Chondrocyte (in vitro differentiated cells): ENCODE measurements at places on chromosomes 12 and 14.
A peak's percentile ranks its signal among the peaks of the same experiment; 100 is the strongest.

DNA sequence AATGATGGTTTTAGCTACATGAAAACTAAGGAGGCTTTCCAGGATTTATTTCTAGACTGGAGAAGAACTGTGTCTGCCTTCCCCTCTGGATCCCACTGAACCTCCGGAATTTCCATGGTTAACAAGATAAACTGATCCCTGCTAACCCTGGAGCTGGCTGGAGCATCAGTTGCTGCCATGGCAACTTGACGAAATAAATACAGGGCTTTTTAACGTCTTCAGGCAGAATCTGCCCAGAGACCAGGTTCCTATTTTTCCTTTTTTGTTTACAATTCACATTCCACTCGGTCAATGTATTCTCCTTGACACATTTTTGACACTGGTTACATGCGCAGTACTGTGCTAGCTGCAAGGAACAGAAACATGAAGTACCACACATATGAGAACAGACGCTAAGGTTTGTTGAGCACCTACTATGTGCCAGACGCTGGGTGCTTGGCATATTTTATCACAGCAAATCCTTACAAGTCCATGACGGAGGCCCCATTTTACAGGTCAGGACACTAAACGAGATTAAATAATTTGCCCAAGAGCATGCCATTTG lies 1.7 kb downstream of the C14orf132 start:
- peak overlapping the region; percentile 88 for H3K4me3 ChIP-seq
- H3K4me1 ChIP-seq = peaks cover 45% of the 10 kb centered on the region

DNA sequence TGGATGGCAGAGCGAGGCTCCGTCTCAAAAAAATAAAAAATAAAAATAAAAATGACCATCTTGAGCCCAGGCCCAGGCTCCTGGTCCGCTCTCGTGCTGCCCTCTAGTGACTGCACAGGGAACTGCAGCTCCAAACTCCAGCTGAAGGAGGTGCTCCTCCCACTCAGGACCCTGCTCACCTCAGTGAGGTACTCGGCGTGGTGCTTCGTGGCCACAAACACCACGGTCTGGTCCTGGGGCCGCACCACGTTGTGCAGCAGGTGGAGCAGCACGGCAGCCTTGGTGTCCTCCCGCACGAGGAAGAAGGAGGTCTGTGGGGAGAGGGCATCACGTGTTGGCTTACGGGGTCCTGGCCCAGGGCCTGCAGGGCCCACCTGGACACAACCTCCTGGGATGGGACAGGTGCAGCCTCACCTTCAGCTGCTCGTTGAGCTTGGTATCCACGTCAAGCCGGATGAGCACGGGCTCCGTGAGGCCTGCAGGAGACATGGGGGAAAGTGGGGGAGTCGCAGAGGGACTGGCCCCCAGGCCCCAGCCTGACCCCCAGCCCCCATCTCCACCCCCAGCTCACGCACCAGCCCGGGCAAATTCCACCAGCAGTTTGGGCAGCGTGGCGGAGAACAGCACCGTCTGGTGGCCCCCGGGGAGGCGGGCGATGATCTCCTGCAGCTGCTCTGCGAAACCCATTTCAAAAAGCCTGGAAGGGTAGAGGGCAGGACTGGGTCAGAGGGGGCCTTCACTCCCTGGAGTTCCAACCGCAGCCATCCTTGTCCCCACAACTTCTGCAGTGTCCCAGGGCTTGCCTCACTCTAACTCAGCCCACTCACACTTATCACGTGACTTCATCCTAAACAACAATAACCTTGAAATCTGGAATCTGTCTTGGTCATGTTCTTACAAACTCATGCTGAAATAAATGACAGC lies 10.6 kb downstream of the DDX54 start:
- peaks cover 56% of the 10 kb centered on the region for H3K36me3 ChIP-seq
- H3K4me3 ChIP-seq = no peak overlapping the region
- H3K27ac ChIP-seq = peak overlapping the region; percentile 29
- DNase-seq = no peak
- no peaks in the 10 kb centered on the region for H3K27me3 ChIP-seq

DNA sequence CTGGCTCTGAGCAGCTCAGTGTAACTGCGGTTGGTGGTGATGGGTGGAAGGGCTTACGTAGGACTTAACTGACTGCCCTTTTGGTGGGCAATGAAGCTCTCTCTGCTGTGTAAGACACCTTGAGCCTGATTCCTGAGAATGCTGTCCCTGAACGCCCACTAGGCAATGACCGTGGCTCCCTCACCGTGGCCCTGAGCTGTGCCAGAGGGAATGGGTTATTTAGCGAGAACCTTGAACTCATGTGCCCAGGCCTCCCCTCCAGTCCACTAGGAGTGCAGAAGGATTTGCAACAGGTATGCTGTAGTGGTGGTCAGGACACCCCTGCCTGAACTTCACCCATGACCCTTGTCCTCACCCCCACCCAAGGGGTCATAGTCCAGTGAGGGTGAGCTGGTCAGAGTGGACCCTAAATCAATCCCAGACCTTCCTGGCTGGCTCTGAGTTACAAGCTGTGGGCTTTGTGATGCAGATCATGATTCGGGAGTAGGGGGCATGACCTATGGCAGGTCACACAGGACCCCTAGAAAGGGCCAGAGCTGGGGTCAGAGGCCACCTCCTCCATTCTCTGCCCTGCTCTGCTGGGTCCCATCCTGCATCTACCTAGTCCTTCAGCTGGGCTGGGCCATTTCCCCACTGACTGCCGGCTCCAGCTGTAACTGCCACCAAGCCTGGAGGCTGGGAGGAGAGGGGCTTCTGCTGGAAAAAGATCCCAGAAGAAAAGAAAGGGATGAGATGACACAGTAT lies 14.5 kb upstream of the ANKRD33 start:
- peak; percentile 34 for DNase-seq
- no peaks in the 10 kb centered on the region for H3K36me3 ChIP-seq
- H3K4me1 ChIP-seq = peaks cover 7% of the 10 kb centered on the region
- H3K27me3 ChIP-seq = peaks cover 8% of the 10 kb centered on the region
- H3K27ac ChIP-seq = no peak overlapping the region
- no peak overlapping the region for H3K4me3 ChIP-seq

DNA sequence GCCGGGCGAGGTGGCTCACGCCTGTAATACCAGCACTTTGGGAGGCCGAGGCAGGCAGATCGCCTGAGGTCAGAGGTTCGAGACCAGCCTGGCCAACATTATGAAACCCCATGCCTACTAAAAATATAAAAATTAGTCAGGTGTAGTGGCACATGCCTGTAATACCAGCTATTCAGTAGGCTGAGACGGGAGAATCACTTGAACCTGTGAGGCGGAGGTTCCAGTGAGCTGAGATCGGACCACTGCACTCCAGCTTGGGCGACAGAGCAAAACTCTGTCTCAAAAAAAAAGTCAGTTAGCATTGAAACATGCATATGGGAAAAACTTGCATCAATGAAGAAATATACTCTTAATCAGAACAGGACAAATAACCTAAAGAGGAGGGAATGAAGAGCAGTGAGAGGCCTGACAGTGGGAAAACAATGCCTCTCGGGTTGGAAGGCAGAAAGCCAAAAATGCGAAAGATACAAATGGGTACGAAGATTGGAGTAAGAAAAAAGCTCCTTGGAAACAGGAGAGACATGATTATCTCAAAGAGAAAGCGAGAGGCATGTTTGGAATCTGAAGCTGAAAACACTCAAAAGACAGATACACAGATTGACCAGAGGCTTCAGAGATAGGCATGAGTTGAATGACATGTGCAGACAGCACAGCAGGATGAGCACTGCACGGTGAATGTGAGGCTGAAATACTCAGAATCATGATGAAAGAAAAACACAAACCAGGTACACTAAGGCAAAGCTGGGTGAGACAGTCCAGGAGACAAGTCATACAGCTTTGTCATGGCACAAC lies 30.6 kb downstream of the RESF1 start:
- DNase-seq = no peak
- no peaks in the 10 kb centered on the region for H3K27me3 ChIP-seq
- H3K36me3 ChIP-seq = peaks cover 7% of the 10 kb centered on the region
- H3K4me1 ChIP-seq = peaks cover 17% of the 10 kb centered on the region
- H3K27ac ChIP-seq = no peak overlapping the region
- H3K4me3 ChIP-seq = no peak overlapping the region

- DNase-seq = peak; percentile 63
- no peak overlapping the region for H3K4me3 ChIP-seq
- H3K27ac ChIP-seq = no peak overlapping the region
- H3K36me3 ChIP-seq = no peaks in the 10 kb centered on the region
- no peaks in the 10 kb centered on the region for H3K4me1 ChIP-seq
Measured at GRCh38 chr12:34401659-34402227, 379.4 kb downstream of the ALG10 start.

- H3K4me1 ChIP-seq = peaks cover 34% of the 10 kb centered on the region
- H3K4me3 ChIP-seq = no peak overlapping the region
- no peak overlapping the region for H3K27ac ChIP-seq
Measured at GRCh38 chr12:121574025-121574424, 6.8 kb downstream of the KDM2B start.

GRCh38 chr12:124655698-124656516 lies 88.5 kb upstream of the NCOR2 start:
- peaks cover 45% of the 10 kb centered on the region for H3K4me1 ChIP-seq
- no peak for DNase-seq
- peak overlapping the region; percentile 86 for H3K27ac ChIP-seq

DNA sequence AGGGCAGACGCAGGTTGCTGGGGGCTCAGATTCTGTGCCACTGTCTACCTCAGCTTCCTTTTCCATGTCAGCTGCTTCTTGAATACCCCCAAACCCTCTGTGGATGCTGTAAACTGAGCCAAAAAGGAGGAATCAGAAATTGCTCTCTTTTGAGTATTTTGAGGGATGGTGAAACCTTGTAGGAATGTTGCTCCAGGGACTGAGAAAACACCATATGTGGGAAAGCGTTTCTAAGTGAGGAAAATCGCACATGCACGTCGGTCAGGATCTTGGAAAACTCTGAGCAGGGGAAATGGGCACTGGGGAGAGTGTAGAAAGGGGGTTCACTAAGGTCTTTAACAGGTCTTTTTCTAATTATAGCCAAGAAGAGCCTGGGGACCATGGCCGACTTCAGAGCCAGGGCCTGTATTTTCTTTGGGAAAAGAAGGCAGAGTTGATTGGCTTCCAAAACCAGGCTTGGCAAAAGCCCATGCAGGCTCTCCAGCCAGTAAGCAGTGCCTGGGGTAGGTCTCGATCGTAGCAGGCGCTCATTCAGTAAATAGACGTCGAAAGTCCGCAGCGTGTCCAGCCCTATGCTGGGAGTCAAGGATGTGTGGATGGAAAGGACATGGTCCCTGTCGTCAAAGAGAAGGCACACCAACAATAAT lies 58.0 kb downstream of the NTF3 start:
- peaks cover 3% of the 10 kb centered on the region for H3K36me3 ChIP-seq
- no peaks in the 10 kb centered on the region for H3K27me3 ChIP-seq
- DNase-seq = no peak
- H3K4me3 ChIP-seq = no peak overlapping the region
- H3K27ac ChIP-seq = peak overlapping the region; percentile 30
- H3K4me1 ChIP-seq = peaks cover 25% of the 10 kb centered on the region

DNA sequence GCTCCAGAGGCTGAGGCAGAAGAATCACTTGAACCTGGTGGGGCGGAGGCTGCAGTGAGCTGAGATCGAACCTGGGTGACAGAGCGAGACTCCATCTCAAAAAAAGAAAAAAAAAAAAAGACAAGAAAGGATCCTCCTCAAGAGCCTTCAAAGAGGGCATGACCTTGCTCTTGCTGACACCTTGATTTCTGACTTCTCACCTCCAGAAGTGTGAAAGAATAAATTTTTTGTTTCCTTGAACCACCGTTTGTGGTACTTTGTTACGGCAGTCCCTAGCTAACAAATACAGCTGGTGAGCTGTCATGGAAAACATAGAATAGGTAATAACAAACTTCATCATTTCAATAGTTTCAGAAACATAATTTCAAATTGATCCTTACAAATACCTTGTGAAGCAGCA lies 1.9 kb upstream of the ACTR10 start:
- no peak overlapping the region for H3K27ac ChIP-seq
- peaks cover 2% of the 10 kb centered on the region for H3K27me3 ChIP-seq
- no peak overlapping the region for H3K4me3 ChIP-seq
- peaks cover 25% of the 10 kb centered on the region for H3K4me1 ChIP-seq

DNA sequence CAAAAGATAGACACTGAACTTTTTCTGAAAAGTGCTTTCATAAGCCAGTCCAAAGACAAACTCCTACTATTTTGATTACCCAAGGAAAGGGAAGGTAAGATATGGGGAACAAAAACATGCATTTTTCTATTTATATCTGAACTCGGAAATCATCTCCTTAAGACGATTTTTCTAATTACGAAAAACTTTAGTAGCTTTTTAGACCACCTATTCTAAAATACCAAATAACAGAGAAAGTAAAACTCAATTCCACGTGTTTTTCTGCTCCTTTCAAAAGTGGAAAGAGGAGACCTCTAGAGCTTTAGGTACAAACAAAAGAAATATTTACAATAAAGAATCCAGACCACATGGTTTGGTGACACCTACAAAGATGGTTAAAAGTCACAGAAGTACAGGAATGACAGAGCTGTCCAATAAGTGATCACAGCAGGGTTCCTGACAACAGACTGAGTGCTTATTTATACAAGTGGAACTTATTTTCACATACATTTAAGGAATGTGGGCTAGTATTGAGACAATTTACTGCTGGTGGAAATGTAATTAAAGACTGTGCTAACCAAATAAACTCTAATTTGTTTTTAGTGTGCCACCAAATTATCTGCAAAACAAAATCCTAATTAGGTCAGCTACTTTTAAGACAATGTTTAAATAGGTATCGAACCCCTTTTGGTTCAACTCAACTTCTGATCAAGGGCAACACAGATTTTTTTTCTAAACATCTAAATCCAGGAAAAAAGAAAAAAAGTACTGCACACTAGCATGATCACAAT lies 2.4 kb downstream of the LRIG3 start:
- no peaks in the 10 kb centered on the region for H3K27me3 ChIP-seq
- peaks cover 21% of the 10 kb centered on the region for H3K36me3 ChIP-seq
- peaks cover 53% of the 10 kb centered on the region for H3K4me1 ChIP-seq
- H3K27ac ChIP-seq = peak overlapping the region; percentile 98

DNA sequence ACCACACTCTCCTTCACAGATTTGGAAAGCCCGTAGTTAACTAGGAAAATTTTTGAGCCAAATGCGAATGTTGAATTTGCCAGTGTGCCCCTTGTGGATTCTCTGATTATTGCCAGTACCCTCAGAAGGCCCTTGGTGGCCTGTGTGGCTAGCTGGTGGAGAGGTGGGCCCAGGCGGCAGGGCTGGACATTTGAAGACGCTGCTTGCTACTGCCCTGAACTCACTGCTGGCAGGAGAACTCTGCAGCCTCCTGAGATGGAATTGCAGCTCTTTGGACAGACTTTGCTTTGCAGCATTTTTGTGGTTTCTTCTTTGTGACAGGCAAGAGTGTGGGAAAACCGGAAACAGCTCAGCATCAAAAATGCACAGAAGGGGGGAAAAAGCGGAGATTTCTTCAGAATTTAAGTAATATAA lies 97.6 kb downstream of the TGFB3 start:
- peaks cover 2% of the 10 kb centered on the region for H3K36me3 ChIP-seq
- no peak overlapping the region for H3K4me3 ChIP-seq
- H3K27ac ChIP-seq = peak overlapping the region; percentile 94
- H3K4me1 ChIP-seq = peaks cover 73% of the 10 kb centered on the region

DNA sequence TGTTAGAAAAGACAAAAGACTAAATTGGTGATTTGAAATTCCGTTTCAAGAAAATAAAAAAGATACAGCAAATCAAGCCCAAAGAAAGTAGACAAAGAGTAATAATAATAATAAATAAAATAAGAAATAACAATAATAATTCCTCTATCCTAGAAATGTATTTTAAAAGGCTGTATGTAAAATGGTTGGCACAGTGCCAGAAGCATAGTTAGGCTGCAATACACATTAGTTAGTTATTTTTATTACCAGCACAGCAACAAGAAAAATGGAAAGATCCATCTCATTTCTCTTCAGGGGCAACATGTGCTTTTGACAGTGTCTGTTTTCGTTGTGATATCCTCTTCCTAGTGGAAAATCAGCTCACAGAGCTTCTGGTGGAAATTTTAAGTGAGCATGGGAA lies 174.1 kb upstream of the TMTC1 start:
- H3K36me3 ChIP-seq = no peaks in the 10 kb centered on the region
- no peak for DNase-seq
- peaks cover 12% of the 10 kb centered on the region for H3K4me1 ChIP-seq
- H3K27ac ChIP-seq = no peak overlapping the region
- no peak overlapping the region for H3K4me3 ChIP-seq
- H3K27me3 ChIP-seq = no peaks in the 10 kb centered on the region
